ENCODE measurements at places on chromosomes 12 and 14. TPM values are rescaled to one million over a fixed set of nuclear protein-coding genes. Genes with fewer than 3 reads are reported as not detected.

GRCh38 chr12:23729359-23729758 is 220.1 kb downstream of the SOX5 start:
- no peak overlapping the region for H3K27ac ChIP-seq
- no peaks in the 10 kb centered on the region for H3K27me3 ChIP-seq
- no peaks in the 10 kb centered on the region for H3K4me1 ChIP-seq
- H3K4me3 ChIP-seq: no peak overlapping the region
- no peaks in the 10 kb centered on the region for H3K36me3 ChIP-seq

TTLL5 gene
- polyA plus RNA-seq: 7.1 TPM

COCH gene
- 2.5 TPM for polyA plus RNA-seq

ESRRB gene
- 0.10 TPM for polyA plus RNA-seq

DDX24 gene
- 70.8 TPM for polyA plus RNA-seq

DNA sequence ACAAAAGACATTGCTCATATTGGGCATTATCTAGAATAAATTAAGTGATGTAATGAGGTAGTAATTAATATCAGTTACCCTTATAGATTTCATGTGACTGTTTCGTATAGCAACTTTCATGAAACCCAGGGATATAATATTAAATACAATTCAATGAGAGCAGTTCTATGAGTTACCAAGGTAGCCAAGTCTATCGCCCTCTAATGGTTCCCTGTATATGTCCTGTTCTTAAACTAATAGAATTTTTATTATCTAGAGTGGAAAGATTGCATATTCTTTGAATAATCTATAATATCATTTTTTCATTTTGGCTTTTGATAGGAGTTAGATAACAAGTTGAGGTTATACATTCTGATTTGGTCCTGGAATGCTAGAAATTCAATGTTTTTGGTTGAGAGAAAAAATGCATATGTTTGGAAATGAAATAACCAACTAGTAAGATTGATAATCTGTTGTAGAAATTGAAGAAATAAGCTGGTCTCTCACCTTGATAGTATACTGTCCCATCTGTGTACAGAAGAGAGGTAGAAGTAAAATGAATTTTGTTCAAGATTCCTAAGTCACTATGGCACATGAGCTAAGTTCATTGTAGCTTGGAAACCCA is 59.7 kb downstream of the SCFD1 start:
- H3K4me3 ChIP-seq: no peak overlapping the region
- H3K27ac ChIP-seq: no peak overlapping the region
- no peaks in the 10 kb centered on the region for H3K27me3 ChIP-seq
- peaks cover 4% of the 10 kb centered on the region for H3K36me3 ChIP-seq
- no peaks in the 10 kb centered on the region for H3K4me1 ChIP-seq
- no peak for DNase-seq

DNA sequence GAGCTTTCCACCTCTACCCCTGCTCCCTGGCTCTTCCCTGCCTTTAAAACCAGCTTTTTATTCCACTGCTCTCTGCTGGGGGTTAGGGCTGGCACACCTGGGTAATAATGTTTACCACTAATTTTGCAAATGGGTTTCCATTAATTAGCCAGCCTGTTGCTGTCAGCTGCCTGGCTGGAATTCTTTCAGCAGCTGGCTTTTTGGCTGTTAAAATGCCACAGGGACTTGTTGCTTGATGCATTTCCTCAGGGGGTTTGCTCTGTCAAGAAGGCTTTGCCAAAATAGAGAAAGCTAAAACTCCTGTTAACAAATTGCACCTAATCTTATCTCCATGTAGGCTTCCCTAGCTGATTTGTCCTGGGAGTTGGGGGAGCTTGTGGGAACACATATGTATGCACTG is 51.8 kb upstream of the PSMC1 start:
- no peaks in the 10 kb centered on the region for H3K27me3 ChIP-seq
- no peak overlapping the region for H3K27ac ChIP-seq
- DNase-seq: no peak
- no peaks in the 10 kb centered on the region for H3K4me1 ChIP-seq
- no peaks in the 10 kb centered on the region for H3K36me3 ChIP-seq

GRCh38 chr12:5963515-5963914 is 18.5 kb upstream of the ANO2 start:
- H3K36me3 ChIP-seq: no peaks in the 10 kb centered on the region
- no peak for DNase-seq
- H3K4me3 ChIP-seq: no peak overlapping the region
- no peaks in the 10 kb centered on the region for H3K27me3 ChIP-seq
- peaks cover 6% of the 10 kb centered on the region for H3K4me1 ChIP-seq
- H3K27ac ChIP-seq: no peak overlapping the region

PRIMA1 gene
- polyA plus RNA-seq: 0.24 TPM

CERS5 gene
- 40.3 TPM for polyA plus RNA-seq

DNA sequence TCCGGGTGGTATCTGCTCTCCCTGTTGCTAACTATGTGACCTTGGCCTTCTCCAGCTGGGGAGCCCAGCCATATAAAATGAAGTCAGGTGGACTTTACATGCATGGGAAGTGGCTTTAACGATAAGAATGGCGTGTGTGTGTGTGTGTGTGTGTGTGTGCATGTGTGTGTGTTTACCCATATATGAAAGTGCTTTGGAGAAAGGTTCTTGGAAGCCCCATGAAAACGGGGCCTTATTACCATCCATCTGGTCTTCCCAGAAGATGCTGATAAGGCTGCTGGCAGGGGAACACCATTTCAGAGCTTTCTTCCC is 94.8 kb downstream of the LRRC74A start:
- H3K4me3 ChIP-seq: no peak overlapping the region
- H3K36me3 ChIP-seq: no peaks in the 10 kb centered on the region
- no peaks in the 10 kb centered on the region for H3K27me3 ChIP-seq
- no peak for DNase-seq
- peaks cover 67% of the 10 kb centered on the region for H3K4me1 ChIP-seq
- no peak overlapping the region for H3K27ac ChIP-seq

DNA sequence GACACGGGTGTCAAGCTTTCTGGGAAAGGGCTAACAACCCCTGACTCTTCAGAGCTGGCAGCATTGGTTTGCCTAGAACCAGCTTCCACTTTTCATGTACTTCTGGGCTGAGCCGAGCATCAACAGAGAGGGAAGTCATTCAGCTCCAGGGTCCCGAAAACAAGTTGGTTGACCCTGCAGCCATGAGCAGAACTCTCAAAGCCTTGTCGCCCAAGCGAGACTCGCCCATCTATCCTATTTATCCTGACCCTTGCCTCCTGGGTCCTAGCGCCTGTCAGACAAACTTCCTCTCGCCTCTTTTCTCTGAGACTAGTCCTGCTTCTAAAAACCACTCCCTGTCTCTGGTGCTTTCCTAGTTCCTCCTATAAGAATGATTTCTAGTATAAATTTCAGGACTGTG is 47.9 kb downstream of the ASCL4 start:
- no peak for DNase-seq
- H3K4me1 ChIP-seq: no peaks in the 10 kb centered on the region
- H3K27ac ChIP-seq: no peak overlapping the region
- no peaks in the 10 kb centered on the region for H3K27me3 ChIP-seq
- no peak overlapping the region for H3K4me3 ChIP-seq

- H3K4me1 ChIP-seq: no peaks in the 10 kb centered on the region
- DNase-seq: no peak
- no peaks in the 10 kb centered on the region for H3K27me3 ChIP-seq
- H3K4me3 ChIP-seq: no peak overlapping the region
- no peaks in the 10 kb centered on the region for H3K36me3 ChIP-seq
Observed at GRCh38 chr12:67243260-67243659, 25.9 kb upstream of the CAND1 start.

KRT2 gene
- polyA plus RNA-seq: 0.42 TPM

DNA sequence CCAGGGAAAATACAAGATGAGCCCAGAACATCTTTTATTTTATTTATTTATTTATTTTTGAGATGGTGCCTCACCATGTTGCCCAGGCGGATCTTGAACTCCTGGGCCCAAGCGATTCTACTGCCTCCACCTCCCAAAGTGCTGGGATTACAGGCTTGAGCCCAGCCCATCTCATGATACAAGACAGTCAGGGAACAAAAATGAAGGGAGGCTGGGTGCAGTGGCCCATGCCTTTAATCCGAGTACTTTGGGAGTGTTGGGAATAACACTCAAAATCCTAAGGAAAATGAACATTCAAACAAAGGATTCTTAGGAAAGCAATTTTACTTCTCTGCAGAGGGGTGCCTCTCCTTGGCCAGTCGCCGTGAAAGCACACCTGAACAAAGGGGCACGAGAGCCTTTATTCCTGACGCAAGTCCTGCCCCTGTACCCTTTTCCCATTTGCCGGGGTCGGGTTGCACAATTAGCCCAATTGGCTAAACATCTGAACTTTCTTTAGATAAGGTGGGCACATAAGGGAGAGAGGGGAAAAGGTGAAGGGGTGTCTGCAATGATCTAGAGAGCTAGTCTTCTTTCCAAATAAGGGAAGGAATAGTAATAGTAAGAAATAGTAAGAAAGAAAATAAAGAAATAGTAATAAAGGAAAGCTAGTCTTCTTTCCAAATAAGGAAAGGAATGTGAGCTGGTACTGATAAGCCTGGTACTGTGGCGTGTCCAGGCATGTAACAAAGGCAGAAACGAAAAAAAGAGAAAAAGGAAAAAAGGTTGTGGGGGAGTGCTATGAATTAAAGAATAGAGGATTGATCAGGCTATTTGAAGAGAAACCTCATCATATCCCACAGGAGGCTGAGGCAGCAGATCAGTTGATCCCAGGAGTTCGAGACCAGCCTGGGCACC is 13.4 kb downstream of the NCAPD2 start:
- H3K27me3 ChIP-seq: no peaks in the 10 kb centered on the region
- H3K4me1 ChIP-seq: no peaks in the 10 kb centered on the region
- no peak overlapping the region for H3K4me3 ChIP-seq
- no peak overlapping the region for H3K27ac ChIP-seq
- peaks cover 98% of the 10 kb centered on the region for H3K36me3 ChIP-seq
- no peak for DNase-seq

DNA sequence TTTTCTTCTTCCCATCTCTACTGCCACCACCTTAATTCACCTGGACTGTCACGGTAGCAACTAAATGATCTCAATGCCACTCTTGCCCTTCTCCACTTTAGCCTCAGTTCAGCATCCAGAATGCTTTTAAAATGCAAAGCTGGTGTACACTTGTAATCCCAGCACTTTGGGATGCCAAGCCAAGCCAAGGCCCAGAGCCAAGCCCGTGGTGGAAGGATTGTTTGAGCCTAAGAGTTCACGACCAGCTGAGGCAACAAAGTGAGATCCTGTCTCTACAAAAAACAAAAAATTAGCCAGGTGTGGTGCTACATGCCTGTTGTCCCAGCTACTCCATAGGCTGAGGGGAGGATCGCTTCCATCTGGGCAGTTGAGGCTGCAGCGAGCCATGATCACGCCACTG is 5.9 kb downstream of the CIPC start:
- no peak for DNase-seq
- H3K27ac ChIP-seq: no peak overlapping the region
- no peak overlapping the region for H3K4me3 ChIP-seq
- H3K27me3 ChIP-seq: no peaks in the 10 kb centered on the region

- no peaks in the 10 kb centered on the region for H3K27me3 ChIP-seq
- H3K27ac ChIP-seq: no peak overlapping the region
- DNase-seq: no peak
- no peaks in the 10 kb centered on the region for H3K36me3 ChIP-seq
- H3K4me3 ChIP-seq: no peak overlapping the region
Observed at GRCh38 chr14:39558525-39558924, 126.3 kb upstream of the FBXO33 start.

DNA sequence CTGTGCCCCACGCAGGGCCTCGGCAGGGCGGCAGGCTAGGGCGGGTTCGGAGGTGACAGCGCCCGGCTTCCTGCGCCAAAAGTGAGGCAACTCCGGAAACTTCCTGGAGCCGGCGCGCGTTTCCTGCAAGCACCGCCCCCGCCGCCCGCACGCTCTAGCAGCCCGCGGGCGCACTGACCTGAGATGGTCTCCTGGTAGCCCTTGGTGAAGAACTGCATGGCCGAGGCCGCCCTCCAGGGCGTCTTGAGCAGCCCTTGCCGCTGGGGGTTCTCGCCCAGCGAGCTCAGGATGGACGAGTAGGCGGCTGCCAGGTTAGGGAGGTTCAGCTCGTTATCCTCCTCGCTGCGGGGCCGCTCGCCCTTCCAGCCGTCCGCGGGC is 494 bp downstream of the GCH1 start:
- peak overlapping the region; percentile 85 for H3K4me3 ChIP-seq
- DNase-seq: peak; percentile 95
- H3K36me3 ChIP-seq: no peaks in the 10 kb centered on the region

GRCh38 chr12:56616925-56617324 is 13.2 kb downstream of the BAZ2A start:
- H3K4me1 ChIP-seq: peaks cover 61% of the 10 kb centered on the region
- H3K4me3 ChIP-seq: no peak overlapping the region

KLHL33 gene
- polyA plus RNA-seq: 0.32 TPM

- no peaks in the 10 kb centered on the region for H3K4me1 ChIP-seq
- no peak overlapping the region for H3K4me3 ChIP-seq
- DNase-seq: no peak
Observed at GRCh38 chr12:72444566-72444965, 172.4 kb downstream of the TRHDE start.

GRCh38 chr14:50744231-50744630 is 76.1 kb upstream of the SAV1 start:
- H3K36me3 ChIP-seq: peaks cover 79% of the 10 kb centered on the region
- H3K27ac ChIP-seq: no peak overlapping the region
- H3K4me3 ChIP-seq: no peak overlapping the region
- no peaks in the 10 kb centered on the region for H3K4me1 ChIP-seq
- no peak for DNase-seq
- no peaks in the 10 kb centered on the region for H3K27me3 ChIP-seq

- no peak for DNase-seq
- no peak overlapping the region for H3K4me3 ChIP-seq
- H3K36me3 ChIP-seq: no peaks in the 10 kb centered on the region
- no peaks in the 10 kb centered on the region for H3K27me3 ChIP-seq
- no peaks in the 10 kb centered on the region for H3K4me1 ChIP-seq
Observed at GRCh38 chr12:7269273-7269672, 34.6 kb upstream of the ACSM4 start.

DNA sequence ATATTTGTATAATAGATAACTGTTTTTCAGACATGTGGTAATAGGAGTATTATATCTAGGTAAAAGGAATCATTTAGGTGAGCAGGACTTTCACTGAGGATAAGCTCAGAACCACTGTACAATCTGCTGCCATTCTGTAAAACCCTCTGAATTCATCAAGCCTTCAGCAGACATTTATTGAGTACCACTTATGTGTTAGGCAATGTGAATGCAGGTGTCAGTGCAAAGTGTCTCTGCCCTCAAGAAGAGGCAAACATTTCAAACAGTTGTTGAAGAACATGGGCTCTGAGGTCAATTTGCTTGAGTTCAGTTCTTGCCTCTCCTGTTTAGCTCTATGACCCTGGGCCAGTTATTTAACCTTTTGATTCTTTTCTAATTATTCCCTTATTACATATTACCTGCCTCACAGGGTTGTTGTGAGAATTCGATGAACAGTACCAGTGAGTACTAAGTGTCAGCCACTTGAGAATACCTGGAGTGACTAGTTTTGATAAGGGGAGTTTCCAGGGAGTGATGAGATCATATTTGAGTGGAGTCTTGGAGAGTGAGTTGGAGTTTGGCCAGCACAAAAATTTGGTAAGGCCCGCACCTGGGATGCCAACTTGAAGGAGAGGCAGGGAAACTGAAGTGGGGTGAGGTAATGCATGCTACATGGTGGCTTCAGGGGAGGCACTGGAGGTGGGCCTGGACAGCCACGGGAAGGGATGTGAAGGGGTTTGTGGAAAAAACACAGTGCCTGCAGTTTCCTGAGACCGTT is 33.7 kb downstream of the RASSF8 start:
- H3K36me3 ChIP-seq: no peaks in the 10 kb centered on the region
- no peak for DNase-seq
- H3K27ac ChIP-seq: no peak overlapping the region
- H3K4me3 ChIP-seq: no peak overlapping the region
- H3K4me1 ChIP-seq: no peaks in the 10 kb centered on the region

LMNTD1 gene
- polyA plus RNA-seq: not detected

GRCh38 chr12:109635717-109636116 is 62.1 kb downstream of the MVK start:
- no peaks in the 10 kb centered on the region for H3K27me3 ChIP-seq
- no peaks in the 10 kb centered on the region for H3K36me3 ChIP-seq
- no peak overlapping the region for H3K4me3 ChIP-seq
- H3K27ac ChIP-seq: no peak overlapping the region
- no peaks in the 10 kb centered on the region for H3K4me1 ChIP-seq
